ENCODE measurements at places on chromosomes 1 and 21. TPM values are rescaled to one million over a fixed set of nuclear protein-coding genes. Genes with fewer than 3 reads are reported as not detected.

DNA sequence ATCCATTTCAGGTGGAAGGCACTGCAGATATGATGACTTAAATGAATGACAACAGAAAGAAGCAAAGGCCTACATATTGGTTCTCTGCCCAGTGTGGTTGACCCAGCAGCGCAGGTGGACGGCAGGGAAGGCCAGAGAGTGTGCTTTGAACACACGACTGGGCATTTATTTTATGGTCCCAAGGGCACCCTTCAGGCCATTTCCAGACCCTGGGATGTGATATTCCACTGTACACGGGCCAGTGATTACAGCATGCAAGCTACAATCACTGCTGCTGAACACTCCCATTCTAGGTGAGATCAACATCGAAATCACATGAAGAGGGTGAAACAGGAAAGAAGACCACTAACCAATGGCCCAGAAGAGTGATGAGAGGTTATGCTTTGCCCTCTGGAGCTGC lies 33.8 kb downstream of the PCNX2 start:
- no peak for DNase-seq

DNA sequence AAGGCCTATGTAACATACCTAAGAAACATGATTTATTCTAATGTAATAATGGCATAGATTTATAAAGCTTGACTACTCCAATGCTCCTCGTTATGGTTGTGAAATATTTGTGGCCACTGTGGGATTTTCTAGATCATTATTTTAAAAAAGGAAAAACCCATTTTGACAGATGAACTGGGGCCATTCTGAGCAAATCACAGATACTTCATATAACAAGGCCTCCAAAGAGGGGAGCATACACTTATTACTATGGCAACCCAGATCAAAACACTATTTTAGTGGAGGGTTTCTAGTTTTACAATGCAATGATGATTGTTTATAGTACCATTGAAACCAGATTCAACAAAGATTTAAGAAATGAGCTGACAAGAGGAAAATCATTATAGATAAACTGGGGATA lies 346.6 kb downstream of the ZNF326 start:
- DNase-seq, result no peak

- no peak for DNase-seq
Measured at GRCh38 chr1:174761335-174761734, 238.4 kb upstream of the CACYBP start.

DNA sequence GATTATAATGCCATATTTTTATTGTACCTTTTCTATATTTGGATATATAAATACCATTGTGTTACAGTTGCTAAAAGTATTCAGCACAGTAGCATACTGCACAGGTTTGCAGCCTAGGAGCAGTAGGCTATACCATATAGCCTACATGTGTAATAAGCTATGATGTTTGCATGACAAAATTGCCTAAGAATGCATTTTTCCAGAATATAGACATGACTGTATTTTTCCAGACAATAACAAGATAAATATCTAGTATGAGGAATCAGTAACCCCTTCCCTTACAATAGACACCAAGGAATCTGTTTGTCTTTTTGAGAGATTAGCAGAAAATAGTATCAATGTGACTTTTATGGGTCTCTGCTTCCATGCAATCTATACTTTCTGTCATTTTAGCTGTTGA lies 228.6 kb downstream of the GRIK1 start:
- DNase-seq, result no peak

DNA sequence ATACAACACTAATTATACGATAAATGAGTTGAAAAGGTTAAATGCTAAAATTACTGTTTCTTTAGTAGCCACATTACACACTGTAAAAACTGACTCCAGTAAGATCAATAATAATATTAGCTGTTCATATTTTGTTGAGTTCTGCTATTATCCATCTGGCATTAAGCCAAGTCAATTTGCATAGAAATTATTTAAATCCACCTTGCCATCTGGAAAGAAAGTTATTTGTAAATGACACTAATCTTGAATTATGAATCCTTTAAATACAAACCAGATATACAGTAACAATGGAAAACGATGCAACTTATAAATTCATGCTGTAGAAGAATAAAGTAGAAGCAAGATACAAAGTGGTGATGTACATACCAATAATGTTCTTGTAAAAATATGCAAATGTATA lies 81.4 kb upstream of the BCL10 start:
- no peak for DNase-seq

DNA sequence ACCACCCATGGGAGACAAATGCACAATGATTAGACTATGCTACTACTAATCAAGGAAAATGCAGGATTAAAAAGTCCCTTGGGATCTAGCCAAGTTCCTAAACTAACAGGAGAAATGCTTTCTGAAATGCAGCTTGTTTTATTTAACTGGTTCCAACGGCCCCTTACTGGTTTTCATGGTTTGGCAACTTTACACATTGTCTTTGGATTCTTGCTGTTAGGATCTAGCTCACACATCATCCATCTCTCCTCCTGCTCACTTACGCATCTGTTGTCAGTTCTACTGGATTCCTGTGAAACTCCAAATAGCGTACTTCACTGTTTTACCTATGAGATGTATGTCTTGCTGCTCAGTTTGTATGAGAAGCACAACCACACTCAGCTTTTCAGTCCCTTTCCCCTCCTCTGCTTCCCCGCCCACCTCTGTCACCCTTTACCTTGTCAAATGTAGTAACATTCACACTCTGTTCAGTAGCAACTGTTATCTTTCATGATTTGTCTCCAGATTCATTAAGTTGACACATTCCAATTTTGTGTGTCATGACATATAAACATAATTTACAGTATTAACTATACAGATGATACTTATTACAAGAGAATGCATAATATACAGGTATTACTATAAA lies 130.1 kb downstream of the SIM2 start:
- DNase-seq, result no peak

Gene PTGFR
- 1.0 TPM for total RNA-seq

GRCh38 chr1:43370564-43370963 lies 2.8 kb upstream of the ELOVL1 start:
- DNase-seq, result no peak

Gene NEK2
- not detected for total RNA-seq

- peak; percentile 16 for DNase-seq
Measured at GRCh38 chr1:68442822-68443556, 6.8 kb downstream of the RPE65 start.

- DNase-seq, result peak; percentile 18
Measured at GRCh38 chr1:83547901-83548300, 451.0 kb downstream of the TTLL7 start.

Gene HMGCL
- total RNA-seq, result 18.9 TPM

- DNase-seq, result no peak
Measured at GRCh38 chr1:113928187-113928930, 765 bp upstream of the HIPK1 start.

DNA sequence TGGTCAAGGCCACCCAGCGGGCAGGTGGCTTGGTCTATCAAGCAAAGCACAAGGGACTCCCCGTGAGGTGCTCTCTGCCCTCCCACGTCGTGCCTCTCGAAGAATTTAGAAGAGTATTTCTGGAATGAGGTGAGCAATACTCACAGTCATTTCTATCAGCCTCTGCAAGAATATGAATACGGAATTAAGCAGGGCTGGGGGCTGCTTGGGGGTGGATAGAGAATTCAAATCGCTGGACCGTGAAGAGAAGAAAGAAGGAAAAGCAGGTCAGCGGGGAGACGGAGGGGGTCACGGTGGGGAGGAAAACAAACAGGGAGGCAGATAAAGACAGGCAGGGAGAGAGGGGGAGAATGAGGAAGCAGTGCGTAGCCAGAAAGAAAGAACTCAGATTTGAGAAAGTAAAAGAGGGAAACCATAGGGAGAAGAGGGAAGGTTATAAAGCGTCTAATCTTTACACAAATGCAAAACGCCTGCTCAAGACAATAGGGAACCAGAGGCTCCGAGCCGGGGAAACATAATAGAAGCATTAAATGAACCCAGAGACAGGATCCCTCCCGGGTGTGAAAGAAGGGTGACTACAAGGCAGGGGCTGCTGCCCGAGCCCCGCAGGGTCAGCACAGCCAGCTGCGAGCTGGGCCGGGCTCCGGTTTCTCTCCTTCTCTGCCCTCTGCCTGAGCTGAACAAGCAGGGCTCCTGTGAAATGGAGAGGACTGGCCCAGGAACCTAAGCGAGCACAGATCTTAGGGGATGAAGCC lies 2.1 kb upstream of the EDN2 start:
- peak; percentile 62 for DNase-seq

Gene HTR6
- not detected for total RNA-seq

Gene CLEC20A
- total RNA-seq, result not detected

- no peak for DNase-seq
Measured at GRCh38 chr1:243751506-243751905, 98.5 kb downstream of the AKT3 start.

- no peak for DNase-seq
Measured at GRCh38 chr1:185419718-185420117, 102.7 kb upstream of the IVNS1ABP start.

GRCh38 chr1:15538771-15539170 lies 12.1 kb downstream of the DNAJC16 start:
- DNase-seq, result no peak

DNA sequence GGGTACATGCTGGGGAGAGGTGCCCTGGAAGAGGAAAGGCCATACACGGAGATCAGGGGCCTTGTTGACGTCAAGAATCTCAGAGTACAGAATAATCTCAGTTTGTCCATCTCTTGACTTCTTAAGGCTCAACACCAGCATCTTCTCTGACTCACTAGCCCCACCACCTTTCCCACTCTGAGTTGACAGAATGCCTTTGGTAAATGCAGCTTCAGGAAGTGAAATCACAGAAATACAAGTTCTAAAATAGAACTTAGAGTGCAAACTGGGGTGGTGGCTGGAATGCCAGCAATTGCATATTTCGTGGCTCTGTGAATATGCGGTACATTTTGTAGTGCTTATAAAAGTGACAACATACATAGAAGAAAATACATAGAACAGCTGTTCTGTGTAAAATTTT lies 1.6 kb downstream of the COG2 start:
- DNase-seq, result no peak

Gene LORICRIN
- total RNA-seq, result not detected

Gene OR2L3
- total RNA-seq, result not detected

DNA sequence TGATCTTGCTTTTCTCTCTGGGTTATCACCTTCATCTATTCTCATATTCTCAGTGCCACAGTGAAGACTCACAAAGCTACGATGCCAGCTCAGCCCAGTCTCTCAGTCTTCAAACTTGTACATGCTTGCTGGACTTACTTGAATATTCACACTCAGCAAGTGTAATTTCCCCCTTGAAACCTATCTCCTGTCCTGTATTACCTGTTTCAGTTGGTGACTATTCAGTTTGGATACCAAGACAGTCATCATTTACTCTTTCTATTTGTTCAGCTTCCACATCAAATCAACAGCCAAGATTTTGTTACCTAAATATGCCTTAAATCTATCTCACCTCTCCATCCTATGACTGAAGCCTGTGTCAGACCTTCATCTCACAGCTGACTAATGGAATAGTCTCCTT lies 209.7 kb downstream of the LRRC7 start:
- no peak for DNase-seq

DNA sequence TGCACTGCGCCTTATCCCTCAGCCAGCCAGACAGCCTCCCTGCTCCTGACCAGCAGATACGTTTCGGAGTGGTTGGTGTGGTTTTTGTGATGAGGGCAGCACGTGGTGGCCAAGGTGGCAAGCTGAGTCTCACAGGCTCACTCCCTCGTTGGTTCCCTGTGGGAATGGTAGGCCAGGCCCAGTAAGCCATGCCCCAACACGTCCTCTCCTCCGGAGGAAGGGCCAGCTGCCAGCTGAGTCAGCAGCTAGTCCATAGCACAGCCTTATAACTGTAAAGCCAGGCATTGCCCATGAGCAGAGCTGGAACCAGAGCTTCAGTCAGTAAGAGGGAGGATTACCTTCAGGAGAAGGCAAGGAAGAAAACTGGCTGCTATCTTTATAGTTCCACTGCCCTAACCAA lies 29.5 kb downstream of the SZRD1 start:
- DNase-seq, result no peak

- no peak for DNase-seq
Measured at GRCh38 chr1:14521622-14522021, 76.9 kb upstream of the KAZN start.

GRCh38 chr1:154792899-154793298 lies 77.2 kb downstream of the KCNN3 start:
- DNase-seq, result no peak

Gene RHCE
- 0.26 TPM for total RNA-seq

GRCh38 chr21:14945176-14945575 lies 119.6 kb downstream of the NRIP1 start:
- DNase-seq, result no peak

Gene CELA2B
- total RNA-seq, result 333 TPM

Gene OPRD1
- total RNA-seq, result 0.66 TPM

DNA sequence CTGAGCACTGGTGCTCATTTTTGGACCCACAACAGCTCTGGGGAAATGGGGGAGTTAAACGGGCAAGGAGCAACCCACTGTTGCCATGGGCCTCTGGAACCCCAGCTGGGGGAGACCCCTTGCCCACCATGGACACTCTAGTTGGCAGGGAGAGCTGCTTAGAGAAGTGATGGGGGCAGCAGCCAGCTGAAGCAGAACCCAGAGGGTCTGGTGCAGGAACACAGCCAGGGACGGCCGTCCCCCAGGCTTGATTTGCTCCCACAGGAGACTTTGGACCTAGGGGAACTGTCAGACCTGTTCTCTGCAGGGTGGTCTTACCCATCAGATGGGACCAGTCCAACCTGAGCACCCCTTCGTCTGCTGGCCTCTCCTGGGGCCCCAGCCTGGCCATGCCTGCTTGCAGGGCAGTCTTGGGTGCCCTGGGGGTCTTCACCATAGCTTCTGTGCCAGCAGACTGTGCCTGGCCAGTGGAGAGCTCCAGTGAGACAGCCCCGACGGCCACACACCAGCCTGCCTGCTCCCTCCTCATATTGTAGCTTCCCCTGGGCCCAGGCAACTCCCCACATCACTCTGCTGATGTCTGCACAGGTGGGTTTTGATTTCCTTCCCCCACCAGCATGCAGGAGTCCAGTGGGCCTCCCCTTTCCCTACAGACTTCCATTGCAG lies 11.3 kb downstream of the SPATC1L start:
- no peak for DNase-seq

- no peak for DNase-seq
Measured at GRCh38 chr21:41393876-41394465, 32.1 kb upstream of the MX1 start.

DNA sequence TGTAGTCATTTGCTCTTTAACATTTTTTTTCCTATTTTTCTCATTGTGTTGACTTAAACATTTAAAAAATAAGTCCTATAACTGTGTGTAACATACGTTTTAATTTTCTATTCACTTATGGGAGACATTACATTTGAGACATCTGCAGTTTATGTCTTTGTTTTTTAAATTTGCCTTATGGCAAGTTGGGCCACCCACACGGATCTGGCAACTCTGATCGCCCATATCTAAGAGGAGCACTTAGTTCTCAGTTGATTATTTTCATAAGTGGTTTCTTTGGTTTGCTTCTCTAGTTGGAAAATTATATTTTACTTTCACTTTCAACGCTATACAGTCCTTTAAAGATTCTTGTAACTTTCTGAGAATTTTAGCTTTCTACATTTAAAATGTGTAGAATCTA lies 13.8 kb upstream of the ZNF124 start:
- DNase-seq, result no peak

Measured in body of pancreas (tissue), 4 donors.